ENCODE measurements at places on chromosomes 7 and 10.
A peak's percentile ranks its signal among the peaks of the same experiment; 100 is the strongest.

DNA sequence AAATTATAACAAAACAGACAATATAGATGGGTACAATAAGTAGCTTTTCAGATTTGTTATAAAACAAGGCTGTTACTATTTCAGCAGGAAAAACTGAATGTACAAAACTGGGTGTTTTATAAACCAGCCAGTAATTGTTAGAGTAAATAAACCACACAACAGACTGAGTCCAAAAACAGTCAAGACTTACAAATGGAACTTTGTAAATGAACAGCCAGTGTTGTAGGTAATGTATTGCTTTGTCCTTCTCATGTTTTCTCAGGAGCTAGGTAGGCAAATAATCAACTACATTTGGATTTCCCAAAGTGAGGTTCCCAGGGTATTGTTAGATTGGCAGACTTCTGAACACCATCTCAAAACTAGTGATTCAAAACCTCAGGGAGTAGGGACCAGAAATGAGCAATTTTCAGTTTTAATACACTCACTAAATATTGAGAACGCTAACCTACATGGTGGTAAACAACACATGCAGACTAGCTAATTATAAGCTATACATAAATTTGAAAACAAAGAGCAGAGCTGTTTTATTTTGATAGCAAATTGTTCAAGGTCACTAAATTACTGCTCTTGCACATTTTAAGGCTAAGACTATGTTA lies 36.2 kb downstream of the HERPUD2 start:
- no peak for DNase-seq

- DNase-seq: no peak
These were observed 615.2 kb upstream of the FOXK1 start for GRCh38 chr7:4066626-4067475.

DNA sequence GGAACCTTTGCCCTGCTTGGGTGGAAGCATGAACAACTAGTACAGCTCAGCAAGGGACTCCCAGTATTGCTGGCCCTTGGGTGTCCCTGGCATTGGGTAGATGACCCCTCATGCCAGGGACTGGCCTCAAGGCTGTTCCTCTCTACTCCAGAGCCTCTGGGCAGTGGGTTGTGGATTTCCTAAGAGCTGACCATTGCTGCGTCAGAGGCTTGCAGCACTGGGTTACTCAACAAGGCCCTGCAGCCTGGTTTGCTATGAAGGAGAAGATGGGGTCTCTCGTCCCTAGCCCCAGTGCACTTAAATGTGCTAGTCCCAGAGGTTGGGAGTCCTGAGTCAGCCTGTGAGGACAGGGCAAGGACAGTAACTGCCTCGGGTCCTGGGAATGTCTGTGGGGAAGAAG lies 2.5 kb downstream of the VSIR start:
- DNase-seq: peak; percentile 57

DNA sequence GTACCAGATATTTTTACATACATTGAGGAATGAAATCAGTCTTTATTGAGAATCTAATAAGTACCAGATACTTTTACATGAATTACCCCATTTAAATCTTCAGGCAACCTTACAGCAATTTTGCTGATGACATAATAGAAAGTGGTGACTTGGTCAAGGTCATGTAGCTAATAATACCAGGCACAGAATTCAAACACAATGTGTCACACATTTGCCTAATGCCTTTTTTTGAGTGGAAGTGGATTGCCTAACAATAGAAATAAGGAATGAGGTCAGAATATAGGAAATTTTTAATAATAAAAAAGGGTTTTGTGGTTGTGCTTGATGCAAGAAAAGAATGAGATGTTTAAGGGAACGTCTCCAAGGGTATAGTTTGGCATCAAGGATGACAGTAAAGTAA lies 466.6 kb upstream of the IGFBP3 start:
- DNase-seq: no peak

- peak; percentile 21 for DNase-seq
These were observed 7.5 kb downstream of the DYNC2I1 start for GRCh38 chr7:158863611-158864506.
